Uterine smooth muscle cell (primary cell): ENCODE measurements at places on chromosomes 2 and 18. TPM values are rescaled to one million over a fixed set of nuclear protein-coding genes. Genes with fewer than 3 reads are reported as not detected.

Gene SERPINB12
- total RNA-seq: not detected in 2 replicates

Gene STAMBP
- total RNA-seq: 22.1 and 23.0 TPM in 2 replicates

Gene MC4R
- not detected in 2 replicates for total RNA-seq

Gene UGT1A4
- total RNA-seq: not detected in 2 replicates

Gene NAT8
- total RNA-seq: not detected in 2 replicates

Gene TEX44
- not detected in 2 replicates for total RNA-seq

Gene KIF5C
- 0.66 and 0.87 TPM in 2 replicates for total RNA-seq

Gene STPG4
- 0.12 and 0.44 TPM in 2 replicates for total RNA-seq

Gene GPR45
- not detected in 2 replicates for total RNA-seq
